ENCODE measurements at places on chromosomes 5 and 9.

- peaks cover 45% of the 10 kb centered on the region for H3K36me3 ChIP-seq
- H3K4me3 ChIP-seq: no peak overlapping the region
- peak overlapping the region; percentile 47 for H3K27ac ChIP-seq
These were observed 53.0 kb downstream of the ERGIC1 start for GRCh38 chr5:172886974-172887501.

DNA sequence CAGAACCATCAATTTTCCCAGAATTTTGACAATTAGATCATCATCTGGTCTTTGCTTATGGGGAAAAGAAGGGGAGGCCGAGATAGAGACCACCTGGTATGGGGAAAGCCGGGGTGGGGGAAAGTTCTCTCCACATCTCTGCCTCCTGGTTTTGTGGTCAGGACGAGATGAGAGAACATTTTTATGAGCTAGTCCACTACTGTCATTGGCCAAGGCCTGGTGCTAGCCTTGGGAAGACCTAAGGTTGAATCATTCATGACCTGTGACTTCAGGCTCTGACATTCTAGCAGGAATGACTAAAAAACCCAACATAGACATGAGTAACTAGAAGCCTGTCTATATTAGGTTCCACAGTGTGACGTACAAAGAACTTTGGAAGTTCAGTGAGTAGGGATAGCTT is 135.2 kb downstream of the PTTG1 start:
- DNase-seq: no peak
- no peaks in the 10 kb centered on the region for H3K36me3 ChIP-seq

DNA sequence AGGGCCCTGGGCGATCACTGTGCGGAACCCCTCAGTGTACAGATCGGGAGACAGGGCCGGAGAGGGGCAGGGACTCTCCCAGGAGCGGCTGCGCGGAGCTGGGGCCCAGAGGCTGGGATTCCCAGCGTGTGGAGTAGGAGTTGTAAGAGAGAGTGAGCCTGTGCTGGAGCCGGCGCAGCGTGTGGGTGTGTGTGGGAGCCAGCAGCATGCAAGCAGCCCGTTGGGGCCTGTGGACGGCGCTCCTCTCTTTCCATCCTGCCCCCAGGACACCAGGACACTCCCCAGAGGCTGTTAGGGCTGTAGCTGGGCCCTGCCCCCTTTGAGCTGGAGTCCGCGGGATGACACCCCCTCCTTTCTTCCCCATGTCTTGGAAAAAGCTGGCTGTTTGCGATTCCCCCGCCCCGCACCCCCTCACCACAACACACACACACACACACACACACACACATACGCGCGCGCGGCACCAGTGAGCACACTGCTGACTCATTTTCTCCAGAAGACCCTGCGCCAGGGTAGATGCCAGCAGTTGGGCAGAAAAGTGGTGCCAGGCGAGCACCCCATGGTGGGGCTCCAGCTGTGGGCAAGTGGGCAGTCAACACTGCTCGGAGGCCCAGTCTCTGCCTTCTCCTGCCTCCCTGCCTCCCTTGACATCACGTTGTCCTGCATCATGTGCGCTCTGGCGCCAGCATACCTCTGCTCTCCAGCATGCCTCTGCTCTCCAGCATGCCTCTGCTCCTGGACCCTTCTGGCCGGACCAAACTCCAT is 1.5 kb downstream of the COL27A1 start:
- H3K27me3 ChIP-seq: peaks cover 31% of the 10 kb centered on the region
- peak overlapping the region; percentile 98 for H3K4me3 ChIP-seq
- H3K36me3 ChIP-seq: peaks cover 5% of the 10 kb centered on the region
- peak overlapping the region; percentile 66 for H3K27ac ChIP-seq
- H3K4me1 ChIP-seq: peaks cover 66% of the 10 kb centered on the region

DNA sequence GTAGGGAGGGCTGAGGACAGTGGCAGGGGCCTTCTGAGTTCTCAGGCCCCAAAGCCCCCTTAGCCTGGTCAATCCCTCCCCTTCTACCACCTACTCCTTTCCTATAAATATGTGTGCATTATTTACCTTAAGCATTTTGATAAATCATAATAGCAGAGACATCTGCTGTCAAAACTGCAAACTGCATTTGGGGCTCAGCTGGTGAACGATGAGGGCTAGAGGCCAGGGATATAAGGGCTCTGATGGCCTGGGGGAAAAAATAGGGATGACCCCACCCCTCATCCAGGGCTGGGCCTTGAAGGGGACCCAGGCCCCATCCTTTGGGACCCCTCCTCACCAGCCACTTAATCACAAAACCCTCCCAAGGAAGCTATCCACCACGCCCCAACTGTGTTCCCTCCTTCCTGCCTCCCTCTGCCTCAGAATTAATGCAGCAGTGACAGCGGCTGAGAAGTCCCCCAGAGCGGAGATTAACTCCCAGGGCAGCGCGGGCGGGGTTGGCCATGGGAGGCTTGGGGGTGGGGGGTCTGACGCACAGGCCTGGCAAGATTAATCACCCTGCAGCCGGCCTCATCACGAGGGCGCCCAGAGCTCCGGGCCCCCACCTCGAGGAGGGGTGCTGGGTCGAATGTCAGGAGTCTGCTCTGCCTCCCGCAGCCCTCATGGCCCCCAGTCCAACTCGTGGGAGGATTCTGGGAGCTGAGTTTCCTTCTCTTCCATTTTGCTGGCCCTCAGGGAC is 42.1 kb downstream of the CXXC5 start:
- H3K4me1 ChIP-seq: peaks cover 97% of the 10 kb centered on the region
- peak; percentile 83 for DNase-seq
- H3K27ac ChIP-seq: peak overlapping the region; percentile 98
- H3K4me3 ChIP-seq: peak overlapping the region; percentile 65

DNA sequence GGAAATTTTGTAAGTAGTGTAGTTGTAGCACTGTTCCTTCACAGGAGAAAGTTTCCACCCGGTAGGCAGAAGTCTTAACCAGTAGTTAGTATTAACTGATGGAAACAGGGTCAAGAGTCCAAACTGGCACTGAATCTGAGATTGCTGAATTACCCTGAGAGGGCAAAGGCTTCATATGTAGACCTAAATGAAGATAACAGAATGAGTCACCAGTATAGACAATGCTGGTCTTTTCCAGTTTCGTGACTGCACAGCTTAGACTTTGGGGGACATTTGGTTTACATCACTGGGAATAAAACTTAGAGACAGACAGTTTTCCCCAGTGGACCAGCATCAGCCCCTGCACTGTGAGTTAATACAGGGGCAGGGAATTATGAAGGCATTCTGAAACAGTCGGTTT is 60.5 kb downstream of the PCSK5 start:
- H3K27ac ChIP-seq: peak overlapping the region; percentile 51
- no peaks in the 10 kb centered on the region for H3K27me3 ChIP-seq
- H3K36me3 ChIP-seq: peaks cover 70% of the 10 kb centered on the region
- H3K4me1 ChIP-seq: peaks cover 28% of the 10 kb centered on the region
- H3K4me3 ChIP-seq: no peak overlapping the region

DNA sequence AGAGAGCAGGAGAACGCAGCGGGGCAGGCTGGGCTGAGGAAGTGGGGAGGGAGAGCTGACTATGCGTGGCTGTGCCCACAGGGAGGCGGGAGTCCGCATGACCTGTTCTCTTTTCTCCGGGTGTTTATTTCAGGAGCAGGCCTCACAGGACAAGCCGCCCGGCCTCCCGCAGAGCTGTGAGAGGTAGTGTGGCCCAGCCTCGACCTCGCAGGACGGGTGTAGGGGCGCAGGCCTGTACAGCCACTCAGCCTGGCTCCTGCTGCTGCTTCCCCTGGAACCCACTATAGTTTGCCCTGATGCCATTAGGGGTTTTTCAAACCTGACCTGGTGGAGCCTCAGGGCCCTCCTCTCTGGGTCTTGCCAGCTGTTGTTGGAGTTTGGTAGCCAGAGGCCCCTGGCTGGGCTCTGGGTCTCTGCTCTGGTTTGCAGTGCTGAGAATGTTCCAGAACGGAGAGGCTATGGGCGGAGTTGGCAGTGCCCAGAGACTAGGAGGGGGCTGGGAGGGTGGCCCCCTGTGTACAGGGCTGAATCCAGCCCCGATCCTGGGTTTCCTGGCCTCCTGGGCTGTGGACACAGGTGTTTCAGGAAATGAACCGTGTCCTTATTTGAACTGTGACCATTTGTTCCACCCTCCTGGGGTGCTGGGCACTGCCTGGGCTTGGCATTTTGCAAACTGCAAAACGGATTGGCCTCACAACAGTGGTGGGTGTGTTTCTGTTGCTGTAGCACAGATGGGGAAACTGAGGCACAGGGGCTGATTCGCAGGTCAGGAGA is 78.8 kb downstream of the WNK2 start:
- H3K27me3 ChIP-seq: no peaks in the 10 kb centered on the region
- H3K27ac ChIP-seq: no peak overlapping the region
- no peaks in the 10 kb centered on the region for H3K36me3 ChIP-seq
- H3K4me3 ChIP-seq: no peak overlapping the region

- no peak for DNase-seq
- H3K4me1 ChIP-seq: peaks cover 49% of the 10 kb centered on the region
- H3K27ac ChIP-seq: peak overlapping the region; percentile 77
- peaks cover 33% of the 10 kb centered on the region for H3K36me3 ChIP-seq
- H3K4me3 ChIP-seq: peak overlapping the region; percentile 10
These were observed 19.9 kb downstream of the ELL2 start for GRCh38 chr5:95941756-95942155.

- DNase-seq: no peak
- peaks cover 27% of the 10 kb centered on the region for H3K4me1 ChIP-seq
- peaks cover 14% of the 10 kb centered on the region for H3K27me3 ChIP-seq
- H3K36me3 ChIP-seq: no peaks in the 10 kb centered on the region
- H3K4me3 ChIP-seq: no peak overlapping the region
These were observed 436.9 kb downstream of the MED10 start for GRCh38 chr5:5941486-5941885.

DNA sequence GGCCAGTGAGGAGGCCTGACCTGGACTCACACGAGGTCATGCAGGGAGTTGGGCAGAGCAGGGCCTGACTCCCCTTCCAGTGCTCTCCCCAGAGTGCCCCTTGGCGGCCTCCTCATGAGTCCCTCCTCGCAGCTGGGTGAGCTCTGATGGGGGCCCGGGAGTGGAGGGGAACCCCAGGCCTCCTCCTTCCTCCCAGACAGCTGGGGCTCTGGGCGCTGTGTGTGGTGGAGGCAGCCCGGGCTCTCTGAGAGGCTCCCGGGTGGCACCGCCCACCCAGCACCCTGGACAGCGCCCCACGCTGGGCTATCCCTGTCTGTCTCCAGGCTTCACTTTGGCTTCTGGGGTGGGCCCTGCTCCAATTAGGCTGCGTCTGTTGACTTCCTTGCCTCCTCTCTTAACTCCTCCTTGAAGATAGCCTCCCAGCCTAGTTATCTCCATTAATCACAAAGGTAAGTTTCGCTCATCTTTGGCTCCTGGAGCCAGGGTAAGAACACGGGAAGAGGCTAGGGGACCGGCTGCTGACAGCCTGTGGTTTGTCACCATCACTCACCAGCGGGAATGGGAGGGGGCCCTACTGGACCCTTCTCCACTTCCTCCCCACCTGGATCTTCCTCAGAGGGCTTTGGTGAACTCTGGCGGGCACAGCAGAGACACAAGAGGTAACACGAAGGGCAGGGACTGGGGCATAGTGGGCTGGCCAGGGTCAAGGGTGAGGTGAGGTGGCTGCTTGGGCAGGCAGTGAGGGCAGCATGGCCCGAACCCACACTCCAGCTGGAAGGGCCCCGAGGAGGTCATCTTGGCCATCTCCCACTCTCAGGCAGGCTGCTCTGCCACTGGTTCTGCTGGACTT is 13.1 kb downstream of the PSD2 start:
- H3K36me3 ChIP-seq: no peaks in the 10 kb centered on the region
- peaks cover 44% of the 10 kb centered on the region for H3K27me3 ChIP-seq
- H3K4me3 ChIP-seq: no peak overlapping the region

- DNase-seq: peak; percentile 60
- peak overlapping the region; percentile 28 for H3K4me3 ChIP-seq
- no peak overlapping the region for H3K27ac ChIP-seq
- peaks cover 26% of the 10 kb centered on the region for H3K27me3 ChIP-seq
- H3K4me1 ChIP-seq: peaks cover 75% of the 10 kb centered on the region
These were observed 62.3 kb downstream of the HMCN2 start for GRCh38 chr9:130327781-130328348.

- H3K27ac ChIP-seq: peak within 1 kb of the TSS; percentile 18
- peaks cover 17% of the 10 kb centered on the region for H3K36me3 ChIP-seq
- peak within 1 kb of the TSS; percentile 93 for H3K4me3 ChIP-seq
- H3K4me1 ChIP-seq: peaks cover 53% of the 10 kb centered on the region
- peaks cover 14% of the 10 kb centered on the region for H3K27me3 ChIP-seq
These were observed at the start of gene SLC1A3 for GRCh38 chr5:36606428-36607113. SLC1A3 (plus strand) TSS chr5:36606606; CDS start chr5:36608424, 1,818 bp downstream.

- no peaks in the 10 kb centered on the region for H3K36me3 ChIP-seq
- no peaks in the 10 kb centered on the region for H3K4me1 ChIP-seq
- no peak for DNase-seq
- H3K27me3 ChIP-seq: peaks cover 30% of the 10 kb centered on the region
- H3K4me3 ChIP-seq: no peak overlapping the region
These were observed 29.8 kb upstream of the PPARGC1B start for GRCh38 chr5:149700347-149700746.

DNA sequence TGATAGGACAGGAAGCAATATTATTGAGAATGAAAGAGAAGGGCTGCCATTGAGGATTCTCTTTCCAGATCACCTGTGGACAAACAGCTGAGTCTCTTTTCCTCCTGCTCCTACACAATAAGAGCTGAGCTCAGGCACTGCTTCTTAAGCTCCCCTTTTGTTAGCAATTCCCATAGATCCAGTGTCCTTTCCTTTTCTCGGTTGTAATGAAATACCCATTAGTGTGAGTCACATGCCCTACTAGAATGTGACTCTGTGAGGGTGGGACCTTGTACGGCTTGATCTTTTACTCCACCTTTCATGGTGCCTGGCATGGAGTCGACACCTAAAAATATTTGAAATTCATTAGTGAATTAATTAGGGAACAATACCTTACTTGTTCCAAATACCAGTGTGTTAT is 269.2 kb downstream of the NR3C1 start:
- DNase-seq: no peak
- no peaks in the 10 kb centered on the region for H3K36me3 ChIP-seq
- peaks cover 42% of the 10 kb centered on the region for H3K4me1 ChIP-seq
- H3K4me3 ChIP-seq: no peak overlapping the region
- no peak overlapping the region for H3K27ac ChIP-seq

GRCh38 chr9:109206670-109207069 is 39.6 kb upstream of the FRRS1L start:
- H3K27me3 ChIP-seq: peaks cover 46% of the 10 kb centered on the region
- H3K36me3 ChIP-seq: no peaks in the 10 kb centered on the region
- DNase-seq: no peak
- H3K4me1 ChIP-seq: no peaks in the 10 kb centered on the region

- H3K27ac ChIP-seq: no peak overlapping the region
- no peak overlapping the region for H3K4me3 ChIP-seq
- H3K36me3 ChIP-seq: peaks cover 5% of the 10 kb centered on the region
- peaks cover 34% of the 10 kb centered on the region for H3K4me1 ChIP-seq
- peaks cover 21% of the 10 kb centered on the region for H3K27me3 ChIP-seq
These were observed 49.9 kb downstream of the FGF18 start for GRCh38 chr5:171469326-171469725.

DNA sequence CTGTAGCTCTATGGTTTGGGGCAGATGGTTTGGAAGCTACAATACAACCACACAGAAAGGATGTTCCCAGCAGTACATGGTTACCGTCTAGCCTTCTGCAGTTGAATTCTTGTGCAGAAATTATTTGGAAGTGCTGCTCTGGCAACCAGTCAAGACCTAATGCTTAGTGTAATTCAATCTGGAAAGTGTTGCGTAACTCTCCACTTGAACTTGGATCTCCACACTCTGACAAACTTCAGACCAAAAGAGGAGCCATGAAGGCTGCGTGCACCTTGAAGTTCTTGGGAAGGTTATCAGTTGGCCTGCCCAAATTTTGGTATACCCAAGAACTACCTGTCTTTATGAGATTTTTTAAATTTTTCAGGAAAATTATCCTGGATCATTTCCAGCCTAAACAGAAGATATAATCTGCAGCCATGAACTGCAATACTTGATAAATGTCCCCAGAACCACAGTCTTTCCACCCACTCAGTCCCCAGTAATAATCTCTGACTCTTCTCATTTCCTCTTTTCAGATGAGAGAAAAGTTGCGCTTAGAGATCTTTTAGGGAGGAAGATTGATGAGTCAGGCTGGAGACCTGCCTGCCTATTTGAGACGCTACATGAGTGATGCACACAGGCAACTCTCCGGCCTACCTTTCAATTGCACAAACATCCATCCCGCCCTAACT is 159.9 kb downstream of the FANCC start:
- no peak overlapping the region for H3K4me3 ChIP-seq
- DNase-seq: no peak
- H3K27ac ChIP-seq: no peak overlapping the region

All from nephron progenitor cell (in vitro differentiated cells).